ENCODE measurements at places on chromosomes 1 and 21.
A peak's percentile ranks its signal among the peaks of the same experiment; 100 is the strongest.

DNA sequence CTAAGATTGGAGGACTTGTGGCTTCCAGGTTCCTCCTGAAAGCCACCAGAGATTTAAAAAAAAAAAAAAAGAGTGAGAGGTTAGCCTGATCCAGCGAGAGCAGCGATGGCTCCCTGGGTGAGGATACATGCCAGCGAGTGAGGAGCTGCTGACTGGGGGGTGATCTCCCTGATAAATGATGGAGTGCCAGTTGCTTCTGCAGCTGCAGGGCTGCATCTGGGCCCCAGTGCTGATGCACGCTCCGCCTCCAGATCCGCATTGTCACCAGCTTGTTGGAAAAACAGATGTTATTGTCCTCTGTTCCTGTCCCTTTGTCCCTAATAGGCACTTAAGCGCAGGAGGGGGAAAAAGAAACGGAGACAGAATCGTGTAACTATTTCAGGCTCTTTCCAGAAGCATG, 28.6 kb downstream of the UBIAD1 start:
- H3K4me3 ChIP-seq: no peak overlapping the region
- peaks cover 4% of the 10 kb centered on the region for H3K4me1 ChIP-seq
- H3K36me3 ChIP-seq: peaks cover 2% of the 10 kb centered on the region
- H3K27ac ChIP-seq: no peak overlapping the region

DNA sequence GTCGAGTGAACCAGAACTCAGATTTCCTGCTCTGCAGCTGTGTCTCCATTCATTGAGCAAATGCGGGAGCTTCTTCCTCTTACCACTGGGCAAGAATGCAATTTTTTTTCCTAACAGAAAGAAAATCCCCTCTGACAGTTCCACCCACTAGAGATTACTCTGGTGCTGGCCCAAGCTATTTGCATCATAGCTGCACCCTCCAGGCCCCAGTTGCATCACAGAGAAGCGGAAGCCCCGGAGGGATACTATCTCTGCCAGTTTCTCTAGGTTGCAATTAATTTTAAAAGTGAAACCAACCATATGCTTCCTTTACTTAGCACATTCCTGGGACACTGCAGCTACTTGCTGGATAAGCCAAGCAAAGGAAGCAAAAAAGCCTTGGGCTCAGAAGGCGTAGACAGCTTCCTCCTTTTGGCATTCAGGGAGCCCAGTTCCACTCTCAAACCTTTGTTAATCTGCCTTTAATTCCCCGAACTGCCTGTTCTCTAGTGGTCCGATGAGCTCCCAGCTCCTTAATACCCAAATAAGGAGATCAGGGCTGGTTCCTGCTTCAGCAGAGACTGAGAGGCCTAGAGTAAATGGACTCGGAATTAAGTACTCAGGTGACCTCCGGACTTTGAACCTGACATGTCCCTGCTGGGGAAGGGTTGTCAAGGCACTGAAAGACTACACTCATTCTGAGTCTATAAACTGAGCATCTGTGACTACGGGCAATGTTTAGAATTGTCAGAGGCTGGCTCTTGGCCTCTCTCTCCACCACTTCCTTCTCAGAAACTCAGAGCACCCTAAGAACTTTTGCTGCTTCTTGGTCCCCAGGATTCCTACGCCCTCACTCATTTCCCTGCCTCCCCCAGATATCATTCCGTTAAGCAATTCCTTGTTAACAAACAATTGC, 72.5 kb upstream of the TNFSF18 start:
- H3K4me3 ChIP-seq: no peak overlapping the region
- DNase-seq: no peak
- H3K27me3 ChIP-seq: no peaks in the 10 kb centered on the region
- no peaks in the 10 kb centered on the region for H3K36me3 ChIP-seq

DNA sequence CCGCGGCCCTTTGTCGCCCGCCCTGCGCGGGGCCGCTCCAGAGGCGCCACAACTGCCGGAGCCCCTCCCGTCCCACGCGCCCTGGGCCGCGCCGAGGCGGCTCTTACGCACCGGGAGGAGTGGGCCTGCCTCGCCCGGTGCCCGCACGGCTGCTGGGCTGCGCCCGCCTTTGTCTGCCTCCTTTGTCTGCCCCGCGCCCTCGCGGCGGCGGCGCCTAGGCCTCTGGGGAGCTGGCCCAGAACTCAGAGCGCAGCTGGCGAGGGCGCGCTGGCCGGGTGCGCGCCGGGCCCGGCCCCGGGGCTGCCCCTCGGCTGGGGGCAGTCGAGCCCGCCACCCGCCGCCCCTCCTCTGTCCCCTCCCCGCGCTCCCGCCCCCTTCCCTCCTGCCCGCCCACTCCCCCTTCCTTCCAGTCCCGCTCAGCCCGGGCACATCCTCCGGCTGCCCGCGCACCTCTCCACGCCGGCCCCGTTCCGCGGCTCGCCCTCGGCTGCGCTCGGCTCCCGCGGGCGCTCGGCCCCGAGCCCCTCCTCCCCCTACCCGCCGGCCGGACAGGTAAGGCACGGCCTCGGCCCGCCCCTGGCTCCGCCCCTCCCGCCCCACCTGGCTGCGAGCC, at the start of gene DRAXIN:
Gene DRAXIN (plus strand): TSS at position 409 of the 613 bp plus-strand sequence. CDS start 14,549 bp downstream, outside the sequence.
- no peak within 1 kb of the TSS for H3K27ac ChIP-seq
- DNase-seq: no peak

DNA sequence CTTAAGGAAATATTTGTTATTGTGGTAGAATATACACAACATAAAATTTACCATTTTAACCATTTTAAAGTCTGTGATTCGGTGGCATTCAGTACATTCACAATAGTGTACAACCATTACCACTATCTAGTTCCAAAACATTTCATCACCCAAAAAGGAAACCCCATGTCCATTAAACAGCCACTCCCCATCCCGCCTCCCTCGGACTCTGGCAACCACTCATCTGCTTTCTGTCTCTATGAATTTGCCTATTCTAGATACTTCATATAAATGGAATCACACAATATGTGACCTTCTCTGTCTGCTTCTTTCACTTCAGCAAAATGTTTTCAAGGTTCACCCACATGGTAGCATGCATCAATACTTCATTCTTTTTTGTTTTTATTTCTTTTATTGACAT, 51.3 kb downstream of the PTP4A2 start:
- peaks cover 25% of the 10 kb centered on the region for H3K4me1 ChIP-seq
- H3K27ac ChIP-seq: no peak overlapping the region
- peaks cover 2% of the 10 kb centered on the region for H3K36me3 ChIP-seq
- no peak for DNase-seq

DNA sequence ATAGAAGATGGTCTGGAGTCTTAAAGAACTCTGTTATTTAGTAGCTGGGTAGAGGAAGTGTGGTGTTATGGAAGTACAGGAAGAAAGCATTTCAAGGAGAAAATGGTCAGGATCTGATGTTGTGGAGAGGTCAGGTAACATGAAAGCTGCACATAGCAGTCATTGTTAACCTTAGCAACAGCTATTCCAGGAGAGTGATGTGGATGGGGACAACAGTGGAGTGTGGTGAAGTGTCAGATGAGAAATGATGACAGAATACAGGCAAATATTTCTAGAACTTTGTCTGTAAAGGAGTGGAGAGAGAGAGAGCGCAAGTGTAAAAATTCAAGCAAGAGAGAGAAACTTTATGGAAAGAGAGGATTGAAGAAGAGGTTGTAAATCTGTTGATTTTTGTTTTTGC, 15.6 kb downstream of the TLCD4 start:
- no peaks in the 10 kb centered on the region for H3K4me1 ChIP-seq
- H3K27me3 ChIP-seq: peaks cover 2% of the 10 kb centered on the region
- H3K27ac ChIP-seq: no peak overlapping the region

GRCh38 chr1:119285482-119285881, 83.1 kb upstream of the HAO2 start:
- DNase-seq: no peak
- H3K4me3 ChIP-seq: no peak overlapping the region
- no peaks in the 10 kb centered on the region for H3K4me1 ChIP-seq
- no peaks in the 10 kb centered on the region for H3K36me3 ChIP-seq

GRCh38 chr1:21659924-21660326, 9.2 kb downstream of the RAP1GAP start:
- H3K27me3 ChIP-seq: peaks cover 24% of the 10 kb centered on the region
- H3K36me3 ChIP-seq: no peaks in the 10 kb centered on the region
- peak overlapping the region; percentile 54 for H3K4me3 ChIP-seq
- DNase-seq: no peak
- no peak overlapping the region for H3K27ac ChIP-seq
- H3K4me1 ChIP-seq: peaks cover 6% of the 10 kb centered on the region

DNA sequence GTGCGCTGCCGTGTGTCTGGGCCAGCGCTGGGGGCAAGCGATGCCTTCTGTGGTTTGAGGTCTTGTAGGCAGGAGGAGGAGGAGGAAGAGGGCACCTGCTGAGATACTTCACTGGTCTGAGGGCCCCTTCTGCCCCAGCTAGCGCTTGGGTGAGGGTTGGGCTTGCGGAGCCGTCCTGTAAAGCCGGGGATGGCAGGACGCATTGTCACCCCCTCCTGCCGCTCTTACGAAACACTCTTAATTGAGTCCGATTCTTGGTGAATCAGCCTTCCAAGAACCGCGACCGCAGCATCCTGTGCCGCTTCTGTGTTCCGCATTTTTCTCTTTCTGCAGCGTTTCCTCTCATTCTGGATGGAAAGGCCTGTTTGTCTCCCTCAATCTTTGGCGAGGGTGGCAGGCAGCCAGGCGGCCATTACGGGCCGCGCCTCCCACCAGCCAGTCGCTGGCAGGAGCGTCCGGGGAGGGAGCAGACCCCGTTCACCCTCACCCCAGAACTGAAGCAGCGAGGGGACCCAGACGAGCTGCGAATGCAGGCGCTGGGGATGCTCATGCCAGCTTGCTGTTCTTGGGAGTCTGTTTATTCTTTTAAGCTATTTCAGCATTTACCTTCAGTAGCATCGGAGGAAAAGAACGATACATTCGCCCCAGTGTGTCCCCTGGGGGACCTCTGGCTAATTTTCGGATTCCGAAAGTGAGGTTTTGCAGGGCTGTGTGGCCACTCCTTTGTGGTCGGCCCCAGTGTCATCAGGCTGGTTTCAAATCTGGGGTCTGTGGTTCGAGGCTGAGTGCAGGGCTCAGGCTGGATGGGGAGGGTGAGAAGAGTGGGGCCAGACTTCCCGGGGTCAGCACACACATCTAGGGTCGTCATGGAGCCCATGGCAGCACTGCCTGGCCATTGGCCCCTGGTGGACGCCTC, 62.7 kb downstream of the SKI start:
- peak; percentile 98 for DNase-seq
- H3K4me1 ChIP-seq: peaks cover 78% of the 10 kb centered on the region
- peaks cover 5% of the 10 kb centered on the region for H3K36me3 ChIP-seq
- peak overlapping the region; percentile 95 for H3K27ac ChIP-seq
- no peaks in the 10 kb centered on the region for H3K27me3 ChIP-seq
- H3K4me3 ChIP-seq: peak overlapping the region; percentile 76

Data from activated CD8-positive, alpha-beta T cell treated with anti-CD3 and anti-CD28 coated beads for 36 hours (primary cell).